Transverse colon (tissue), 4 donors: ENCODE measurements at places on chromosomes 3 and 15. TPM values are rescaled to one million over a fixed set of nuclear protein-coding genes. Genes with fewer than 3 reads are reported as not detected.

GRCh38 chr3:120795017-120795648 lies 52.6 kb downstream of the GTF2E1 start:
- peak; percentile 80 for DNase-seq
- H3K27me3 ChIP-seq, result no peaks in the 10 kb centered on the region
- no peak overlapping the region for H3K4me3 ChIP-seq
- H3K4me1 ChIP-seq, result no peaks in the 10 kb centered on the region
- H3K27ac ChIP-seq, result no peak overlapping the region

DNA sequence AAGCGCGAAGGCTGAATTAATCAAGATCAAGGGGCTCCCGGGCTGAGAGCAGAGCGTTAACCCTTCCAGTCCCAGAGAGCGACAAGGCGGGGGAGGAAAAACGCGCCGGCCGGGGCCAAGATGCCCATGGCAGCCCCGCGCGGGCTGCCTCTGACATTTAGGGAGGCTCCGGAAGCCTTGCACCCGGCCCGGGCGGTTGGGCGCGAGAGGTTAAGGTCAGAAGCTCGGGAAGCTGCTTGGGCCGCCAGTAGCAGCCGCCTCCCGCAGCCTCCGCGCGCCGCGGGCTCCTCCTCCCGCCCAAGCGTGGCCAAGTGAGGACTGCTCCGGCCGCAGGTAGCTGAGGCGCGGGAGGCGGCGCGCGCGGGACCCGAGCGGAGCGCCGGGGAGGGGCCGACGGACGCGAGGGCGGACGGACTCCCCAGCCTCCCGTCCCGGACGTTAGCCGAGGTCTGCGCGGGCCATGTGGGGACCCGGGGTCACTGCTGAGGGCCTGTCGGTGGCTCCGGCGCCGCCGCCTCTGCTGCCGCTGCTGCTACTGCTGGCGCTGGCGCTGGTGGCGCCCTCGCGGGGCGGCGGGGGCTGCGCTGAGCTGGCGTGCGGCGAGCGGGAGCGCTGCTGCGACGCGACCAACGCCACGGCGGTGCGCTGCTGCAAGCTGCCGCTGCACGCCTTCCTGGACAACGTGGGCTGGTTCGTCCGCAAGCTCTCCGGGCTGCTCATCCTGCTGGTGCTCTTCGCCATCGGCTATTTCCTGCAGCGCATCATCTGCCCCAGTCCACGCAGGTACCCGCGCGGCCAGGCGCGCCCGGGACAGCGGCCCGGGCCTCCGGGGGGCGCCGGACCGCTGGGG lies at the start of gene C3orf80:
C3orf80 (plus strand) TSS at position 247 of the 850 bp plus-strand sequence; CDS start at position 461, 214 bp downstream.
- peak; percentile 53 for DNase-seq
- H3K4me1 ChIP-seq, result peaks cover 9% of the 10 kb centered on the region
- peak within 1 kb of the TSS; percentile 69 for H3K4me3 ChIP-seq
- H3K27ac ChIP-seq, result peak within 1 kb of the TSS; percentile 30

GRCh38 chr3:113070681-113071113 lies 79.9 kb downstream of the GTPBP8 start:
- no peaks in the 10 kb centered on the region for H3K27me3 ChIP-seq
- no peak overlapping the region for H3K27ac ChIP-seq
- no peaks in the 10 kb centered on the region for H3K4me1 ChIP-seq
- no peak for DNase-seq
- no peak overlapping the region for H3K4me3 ChIP-seq
- H3K36me3 ChIP-seq, result no peaks in the 10 kb centered on the region

- peaks cover 12% of the 10 kb centered on the region for H3K36me3 ChIP-seq
- H3K27me3 ChIP-seq, result no peaks in the 10 kb centered on the region
- H3K4me3 ChIP-seq, result no peak overlapping the region
- no peak overlapping the region for H3K27ac ChIP-seq
- DNase-seq, result no peak
- H3K4me1 ChIP-seq, result peaks cover 2% of the 10 kb centered on the region
Measured at GRCh38 chr3:56753206-56753820, 48.4 kb downstream of the ARHGEF3 start.

GRCh38 chr15:89068325-89068784 lies 19.9 kb upstream of the ABHD2 start:
- no peak overlapping the region for H3K27ac ChIP-seq
- no peaks in the 10 kb centered on the region for H3K27me3 ChIP-seq
- no peaks in the 10 kb centered on the region for H3K36me3 ChIP-seq

GRCh38 chr3:48451270-48451669 lies 4.7 kb downstream of the ATRIP start:
- DNase-seq, result no peak
- no peak overlapping the region for H3K4me3 ChIP-seq
- H3K36me3 ChIP-seq, result no peaks in the 10 kb centered on the region
- no peaks in the 10 kb centered on the region for H3K27me3 ChIP-seq
- H3K4me1 ChIP-seq, result peaks cover 8% of the 10 kb centered on the region

DNA sequence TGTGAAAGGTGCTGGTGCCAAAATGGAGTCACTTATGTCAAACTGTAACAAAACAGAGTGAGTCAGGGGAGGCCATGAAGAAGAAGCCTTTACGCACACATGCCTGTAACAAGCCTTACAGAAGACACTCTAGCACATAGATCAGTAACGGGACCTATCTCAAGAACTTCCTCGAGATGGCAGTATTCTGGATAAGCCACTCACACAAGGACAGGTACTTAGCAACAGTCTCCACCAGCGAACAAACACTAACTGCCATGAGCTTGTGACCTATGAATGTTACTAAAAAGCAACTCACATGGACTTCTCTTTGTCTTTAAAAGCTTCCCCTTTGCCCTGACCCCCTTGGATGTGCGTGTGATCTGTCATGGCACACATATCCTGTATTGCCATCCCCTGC lies 235.1 kb downstream of the CD47 start:
- no peaks in the 10 kb centered on the region for H3K27me3 ChIP-seq
- H3K36me3 ChIP-seq, result no peaks in the 10 kb centered on the region
- H3K4me1 ChIP-seq, result no peaks in the 10 kb centered on the region
- H3K4me3 ChIP-seq, result no peak overlapping the region

The ITIH1 gene
- not detected for total RNA-seq

The TGM4 gene
- total RNA-seq, result not detected
